NCI-H748 treated with DMSO at 0.1 percent for 48 hours (cell line): ENCODE measurements at places on chromosomes 1 and 21.

GRCh38 chr1:171884475-171884874 is 43.2 kb downstream of the DNM3 start:
- no peak for DNase-seq

GRCh38 chr21:36707763-36708285 is 8.9 kb downstream of the SIM2 start:
- DNase-seq = no peak

GRCh38 chr1:111669268-111669667 is 49.7 kb downstream of the RAP1A start:
- DNase-seq = no peak

DNA sequence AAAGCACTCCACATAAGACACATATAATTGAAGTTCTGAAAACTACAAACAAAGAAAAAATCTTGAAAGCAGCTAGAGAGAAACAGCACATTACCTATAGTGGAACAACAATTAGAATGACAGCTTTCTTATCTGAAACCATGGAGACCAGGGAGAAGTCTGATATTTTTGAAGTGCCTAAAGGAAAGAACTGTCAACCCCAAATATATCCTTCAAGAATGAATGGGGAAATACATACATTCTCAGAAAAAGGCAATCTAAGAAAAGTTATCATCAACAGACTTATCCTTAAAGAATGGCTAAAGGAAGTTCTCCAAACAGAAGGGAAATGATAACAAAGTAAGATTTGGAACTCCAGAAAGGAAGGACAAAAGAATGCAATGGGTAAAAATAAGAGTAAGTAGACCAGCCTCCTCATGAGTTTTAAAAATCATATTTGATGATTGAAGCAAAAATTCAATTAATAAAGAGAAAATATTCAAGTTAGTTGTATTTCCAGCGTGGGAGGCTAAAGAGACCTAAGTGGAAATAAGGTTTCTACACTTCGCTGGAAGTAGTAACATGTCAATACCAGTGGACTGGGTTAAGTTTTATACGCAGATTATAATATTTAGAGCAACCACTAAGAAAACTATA is 170.8 kb upstream of the SAMSN1 start:
- DNase-seq = no peak

DNA sequence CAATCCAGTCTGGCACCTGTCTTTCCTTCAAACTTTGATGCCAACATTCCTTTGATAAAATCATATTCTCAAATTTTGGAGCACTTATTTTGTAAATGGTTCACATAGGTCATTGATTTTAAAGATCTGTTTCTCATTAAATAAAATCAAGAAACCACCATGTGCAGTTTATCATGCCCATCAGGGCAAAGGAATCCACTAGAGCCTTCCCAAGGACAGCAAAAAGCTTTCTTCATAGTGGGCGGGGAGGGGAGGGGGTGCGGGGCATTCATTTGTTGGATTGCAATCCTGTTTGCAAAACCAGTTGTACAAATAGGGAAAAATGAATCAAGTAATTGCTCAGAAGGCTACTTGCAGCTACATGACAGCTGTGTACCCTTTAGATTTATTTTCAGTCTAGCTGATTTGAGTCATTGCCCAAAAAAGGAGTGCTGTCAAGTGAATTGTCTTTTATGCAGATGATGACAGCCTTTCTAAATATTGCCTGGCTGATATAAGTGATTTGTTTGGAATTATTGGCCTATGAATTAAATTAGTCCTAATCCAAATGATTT is 23.0 kb downstream of the LRRC8B start:
- DNase-seq = peak; percentile 12

- DNase-seq = no peak
Observed at GRCh38 chr21:41570791-41571355, 62.9 kb upstream of the TMPRSS2 start.

DNA sequence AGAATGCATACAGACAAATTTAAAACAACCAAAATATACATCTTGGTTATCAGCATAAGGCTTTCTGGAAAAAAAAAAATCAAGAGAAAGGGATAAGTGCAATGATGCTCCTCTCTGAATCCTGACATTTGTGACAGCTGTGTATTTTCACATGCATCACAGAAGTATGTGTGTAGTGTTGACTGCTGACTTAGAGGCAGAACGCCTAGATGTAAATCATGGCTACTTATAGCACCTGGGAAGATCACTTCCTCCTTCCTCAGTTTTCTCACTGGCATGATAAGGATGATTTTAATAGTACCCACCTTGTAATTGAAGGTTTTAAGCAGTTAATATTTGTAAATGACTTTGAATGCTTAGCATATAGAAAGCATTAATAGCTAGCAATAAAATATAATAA is 112.5 kb downstream of the MRPL39 start:
- DNase-seq = no peak

DNA sequence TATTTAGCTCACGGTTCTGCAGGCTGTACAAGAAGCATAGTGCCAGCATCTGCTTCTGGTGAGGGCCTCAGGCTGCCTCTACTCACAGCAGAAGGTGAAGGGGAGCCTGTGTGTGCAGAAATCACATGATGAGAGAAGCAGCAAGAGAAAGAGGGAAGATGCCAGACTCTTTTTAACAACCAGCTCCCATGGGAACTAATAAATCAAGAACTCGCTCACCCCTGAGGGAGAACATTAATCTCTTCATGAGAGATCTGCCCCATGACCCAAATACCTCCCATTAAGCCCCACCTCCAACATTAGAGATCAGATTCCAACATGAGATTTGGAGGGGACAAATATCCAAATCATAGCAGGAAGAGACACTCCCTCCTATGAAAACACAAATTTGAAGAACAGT is 74.1 kb downstream of the OLFML2B start:
- no peak for DNase-seq

DNA sequence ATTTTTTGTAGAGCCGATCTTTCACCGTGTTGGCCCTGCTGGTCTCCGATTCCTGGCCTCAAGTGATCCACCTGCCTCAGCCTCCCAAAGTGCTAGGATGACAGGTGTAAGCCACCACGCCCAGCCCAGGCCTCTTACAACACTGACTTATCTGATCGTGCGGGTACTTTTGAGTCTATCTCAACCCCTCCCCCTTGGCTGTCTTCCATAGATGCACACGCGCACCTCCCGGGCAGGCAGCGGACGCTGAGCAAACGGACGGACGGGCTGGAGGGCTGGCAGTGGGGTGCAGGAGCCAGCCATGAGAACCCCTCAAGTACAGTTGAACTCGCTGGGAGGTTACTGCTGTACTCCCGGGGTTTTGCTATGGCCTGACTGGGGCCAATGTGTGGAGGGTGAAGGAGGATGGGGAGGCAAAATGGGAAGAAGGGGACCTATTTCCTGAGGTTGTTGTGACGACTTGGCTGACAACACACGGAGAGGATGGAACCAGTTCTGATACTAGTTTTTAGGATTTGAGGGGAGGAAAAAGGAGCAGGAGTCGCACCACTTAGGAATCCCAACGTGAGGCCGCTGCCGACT is 959 bp downstream of the CD58 start:
- no peak for DNase-seq

GRCh38 chr1:232845406-232845955 is 40.3 kb downstream of the MAP10 start:
- no peak for DNase-seq

DNA sequence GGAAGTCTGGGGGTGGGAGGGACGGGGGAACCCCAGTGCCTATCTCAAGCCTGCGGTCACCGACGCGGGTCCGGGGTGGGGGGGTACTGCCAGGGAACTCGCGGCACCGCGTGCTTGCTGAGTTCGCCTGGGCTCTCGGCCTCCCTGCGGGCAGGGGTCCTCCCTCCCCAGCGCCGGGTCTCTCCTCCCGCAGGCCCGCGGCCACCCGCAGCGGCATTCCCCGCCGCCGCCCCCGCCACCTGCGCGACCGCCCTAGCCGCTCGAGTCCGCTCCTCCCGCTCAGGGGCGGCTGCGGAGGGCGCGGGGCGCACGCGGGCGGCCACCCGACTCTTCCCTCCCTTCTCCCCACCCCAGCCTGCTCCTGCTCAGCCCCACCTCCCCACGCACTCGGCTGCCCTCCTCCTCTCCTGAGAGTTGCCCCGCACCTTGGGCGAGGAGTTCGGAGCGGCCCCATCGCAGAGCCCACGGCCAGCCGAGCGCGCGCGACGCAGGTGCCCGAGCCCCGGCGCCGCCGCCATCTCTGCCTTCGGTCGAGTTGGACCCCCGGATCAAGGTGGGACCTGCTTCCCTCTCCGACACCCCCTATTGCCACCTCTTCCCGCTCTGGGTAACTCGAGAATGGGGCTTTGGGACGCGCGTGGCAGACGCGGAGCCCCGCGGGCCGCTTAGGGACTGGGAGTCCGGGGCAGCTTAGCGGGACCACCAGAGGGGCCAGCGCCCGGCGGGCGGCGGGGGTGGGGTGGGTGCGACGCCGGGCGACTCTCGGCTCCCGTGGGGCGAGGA is 105.0 kb downstream of the LEPR start:
- DNase-seq = no peak

- no peak for DNase-seq
Observed at GRCh38 chr1:219670426-219671149, 57.7 kb upstream of the ZC3H11B start.

GRCh38 chr1:202659541-202659940 is 50.7 kb downstream of the SYT2 start:
- DNase-seq = no peak

DNA sequence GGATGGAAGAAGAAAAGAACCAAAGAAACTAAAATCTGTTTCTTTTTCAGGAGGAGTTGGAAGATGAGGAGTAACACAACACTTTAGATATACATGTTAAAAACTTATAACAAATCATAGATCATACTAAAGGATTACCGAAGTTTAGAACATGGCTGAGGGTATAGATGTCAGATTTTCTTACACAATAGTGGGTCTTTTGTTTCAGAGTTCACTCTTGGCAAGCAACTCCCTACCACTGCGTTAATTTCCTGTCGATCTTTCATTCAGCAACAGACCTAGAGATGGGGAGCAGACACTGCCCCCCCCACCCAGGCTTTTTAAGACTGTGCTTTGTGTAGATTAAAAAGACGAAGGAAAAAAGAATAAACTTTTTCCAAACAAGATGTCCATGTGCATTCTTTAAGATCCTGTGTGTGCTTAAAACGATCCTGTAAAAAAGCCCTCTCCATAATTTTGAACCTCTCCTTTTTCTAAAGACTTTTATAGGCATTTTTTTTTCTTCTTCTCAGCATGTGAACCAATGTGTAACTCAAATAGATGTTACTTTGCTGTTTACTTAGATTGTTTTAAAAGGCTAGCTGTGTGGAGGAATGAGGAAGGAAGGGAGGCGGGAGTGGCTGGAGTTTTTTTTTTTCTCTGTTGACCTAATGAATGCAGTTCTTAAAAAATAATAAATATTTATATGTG is 50.4 kb downstream of the NFIA start:
- no peak for DNase-seq

DNA sequence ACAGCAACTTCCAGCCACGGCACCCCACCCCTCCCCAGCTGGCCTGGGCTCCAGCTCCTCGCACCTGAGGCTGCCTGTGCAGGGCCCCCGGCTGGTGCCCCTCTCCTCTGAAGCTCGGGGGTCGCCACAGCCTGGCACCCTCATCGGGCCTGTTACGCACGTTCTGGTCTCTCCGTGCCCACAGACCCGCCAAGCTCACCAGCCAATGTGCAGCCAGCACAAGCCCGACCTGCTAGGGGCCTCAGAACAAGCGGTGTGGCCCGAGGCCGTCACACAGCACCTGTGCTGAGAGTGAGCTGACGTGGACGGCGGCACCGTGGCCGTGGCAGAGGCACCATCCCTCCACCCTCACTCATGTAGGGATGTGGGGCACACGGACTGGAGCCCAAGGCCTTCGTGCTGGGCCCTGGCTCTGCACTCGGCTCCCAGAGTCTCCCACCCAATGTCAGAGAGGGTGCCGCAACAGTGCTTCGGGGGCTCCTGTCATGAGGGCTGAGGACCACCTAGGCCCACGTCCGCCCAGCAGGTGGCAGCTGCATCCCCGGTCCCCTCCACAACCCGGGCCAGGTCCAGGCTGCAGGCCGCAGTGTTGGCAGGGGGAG is 4.4 kb upstream of the SAMD11 start:
- DNase-seq = no peak

- peak; percentile 61 for DNase-seq
Observed at GRCh38 chr1:1120866-1121591, 5.1 kb upstream of the C1orf159 start.

DNA sequence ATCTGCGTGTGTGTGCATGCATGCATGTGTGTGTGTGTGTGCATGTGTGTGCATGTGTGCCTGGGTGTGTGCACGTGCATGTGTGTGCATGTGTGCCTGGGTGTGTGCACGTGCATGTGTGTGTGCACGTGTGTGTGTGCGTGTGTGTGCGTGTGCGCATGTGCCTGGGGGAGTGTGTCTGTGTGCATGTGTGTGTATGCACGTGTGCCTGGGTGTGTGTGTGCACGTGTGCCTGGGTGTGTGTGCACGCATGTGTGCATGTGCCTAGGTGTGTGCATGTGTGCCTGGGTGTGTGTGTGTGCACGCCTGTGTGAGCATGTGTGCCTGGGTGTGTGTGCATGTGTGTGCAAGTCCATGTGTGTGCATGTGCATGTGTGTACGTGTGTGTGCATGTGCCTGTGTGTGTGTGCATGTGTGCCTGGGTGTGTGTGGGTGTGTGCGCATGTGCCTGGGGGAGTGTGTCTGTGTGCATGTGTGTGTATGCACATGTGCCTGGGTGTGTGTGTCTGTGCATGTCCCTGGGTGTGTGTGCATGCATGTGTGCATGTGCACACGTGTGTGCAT is 29.3 kb upstream of the COL6A2 start:
- DNase-seq = no peak

DNA sequence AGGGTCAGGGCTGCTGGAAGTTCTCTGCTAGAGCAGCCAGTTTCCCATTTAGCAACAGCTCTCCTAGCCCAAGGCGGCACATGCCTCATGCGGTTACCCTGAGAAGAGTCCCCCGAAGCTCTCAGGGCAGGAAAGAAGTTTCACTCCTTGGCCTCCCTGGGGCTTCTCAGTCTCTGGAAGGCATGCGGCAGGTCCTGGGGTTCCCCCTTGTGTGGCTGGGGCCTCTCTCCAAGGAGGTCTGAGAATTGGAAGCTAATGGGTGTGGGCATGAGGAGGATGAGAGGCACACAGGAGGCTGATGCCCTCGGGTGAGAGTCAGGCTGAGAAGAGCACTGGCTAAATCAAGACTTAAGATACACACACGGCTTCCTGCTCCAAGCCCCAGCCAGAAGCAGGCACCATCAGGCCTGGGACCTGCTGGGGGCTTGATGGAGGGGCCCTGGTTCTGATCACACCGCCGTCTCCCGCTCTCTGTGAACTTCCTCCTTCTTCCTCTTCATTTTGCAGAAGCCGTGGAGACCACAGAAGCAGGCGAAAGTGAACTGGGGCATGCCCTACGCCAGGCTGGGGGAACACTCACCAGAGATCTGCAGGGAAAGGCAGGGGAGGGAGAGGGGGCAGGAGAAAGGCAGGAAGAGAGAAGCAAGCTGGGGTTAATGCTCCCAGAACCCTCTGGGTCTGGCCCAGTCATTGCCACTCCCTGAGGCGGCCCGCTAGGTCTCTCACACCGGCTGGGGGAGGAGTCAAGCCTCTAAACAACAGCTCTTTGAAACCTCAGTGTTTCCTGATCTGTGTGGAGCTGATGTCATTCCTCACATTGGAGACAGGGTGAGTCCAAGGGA is 15.1 kb downstream of the BLACAT1 start:
- no peak for DNase-seq

GRCh38 chr1:8423692-8424538 is 106.0 kb downstream of the SLC45A1 start:
- DNase-seq = peak; percentile 23

GRCh38 chr1:157111396-157112165 is 12.0 kb upstream of the ETV3L start:
- DNase-seq = no peak
